Skin of body (tissue), 3 donors: ENCODE measurements at places on chromosomes 7 and 10. TPM values are rescaled to one million over a fixed set of nuclear protein-coding genes. Genes with fewer than 3 reads are reported as not detected.

Gene PAX2
- not detected for total RNA-seq

Gene SPDYE5
- total RNA-seq = not detected

Gene UTF1
- total RNA-seq = not detected

Gene BMPER
- total RNA-seq = 13.3 TPM

Gene DLG5
- total RNA-seq = 25.2 TPM

Gene CYP2W1
- 17.4 TPM for total RNA-seq

Gene SUGCT
- 5.2 TPM for total RNA-seq

Gene ASAH2
- total RNA-seq = 0.49 TPM

Gene SGCE
- 113 TPM for total RNA-seq

Gene OR2A1
- total RNA-seq = 0.20 TPM

Gene GJD4
- total RNA-seq = not detected

Gene LRRTM3
- total RNA-seq = 1.6 TPM

Gene FBXL13
- 2.8 TPM for total RNA-seq

Gene ACSM6
- total RNA-seq = 4.5 TPM

Gene CNPY1
- 0.10 TPM for total RNA-seq

Gene TUBAL3
- total RNA-seq = 0.20 TPM

Gene ZNF438
- total RNA-seq = 6.6 TPM

Gene SMIM30
- total RNA-seq = 41.8 TPM

Gene ADIRF
- 69.2 TPM for total RNA-seq

Gene C10orf90
- total RNA-seq = 1.2 TPM

Gene MYL10
- 3.2 TPM for total RNA-seq

Gene NDUFA5
- total RNA-seq = 64.8 TPM

Gene WASHC2A
- total RNA-seq = 28.2 TPM

Gene INSIG1
- total RNA-seq = 105 TPM

Gene TRIM50
- total RNA-seq = 0.20 TPM

Gene ARL5B
- total RNA-seq = 50.4 TPM

Gene ADAM12
- 22.8 TPM for total RNA-seq

Gene NUTM2B
- total RNA-seq = 0.30 TPM

Gene AKR1D1
- not detected for total RNA-seq

Gene TMEM140
- total RNA-seq = 5.4 TPM

Gene KCP
- total RNA-seq = 1.4 TPM

Gene SSC4D
- 0.89 TPM for total RNA-seq

Gene RSPH10B2
- total RNA-seq = 0.30 TPM

Gene NAPEPLD
- 18.9 TPM for total RNA-seq

Gene DCLRE1C
- 8.3 TPM for total RNA-seq

Gene RNF32
- 0.89 TPM for total RNA-seq

Gene XPNPEP1
- 94.6 TPM for total RNA-seq

Gene MEST
- total RNA-seq = 357 TPM

Gene GBX1
- 0.30 TPM for total RNA-seq

Gene SCIN
- total RNA-seq = 0.99 TPM

Gene PTPN12
- total RNA-seq = 143 TPM

Gene GPRIN2
- total RNA-seq = 2.8 TPM

Gene SMNDC1
- total RNA-seq = 13.8 TPM

Gene ELN
- 321 TPM for total RNA-seq

Gene BICC1
- total RNA-seq = 30.3 TPM

Gene SIRT1
- total RNA-seq = 24.1 TPM

Gene CCDC136
- total RNA-seq = 6.1 TPM

Gene IFIT1B
- 4.9 TPM for total RNA-seq

Gene CRTAC1
- total RNA-seq = 3.2 TPM

Gene SEMA3D
- 72.6 TPM for total RNA-seq

Gene CD36
- total RNA-seq = 589 TPM

Gene TSPAN15
- total RNA-seq = 23.4 TPM

Gene UFSP1
- 1.2 TPM for total RNA-seq

Gene ADRA2A
- 2.0 TPM for total RNA-seq

Gene MUC12
- not detected for total RNA-seq

Gene VAX1
- total RNA-seq = not detected

Gene HELLS
- total RNA-seq = 35.5 TPM

Gene MMS19
- total RNA-seq = 48.7 TPM
